NCI-H2227 treated with DMSO at 0.1 percent for 48 hours (cell line): ENCODE measurements at places on chromosomes 13 and 19.

- DNase-seq = no peak
Observed at GRCh38 chr19:33612928-33613619, 8.7 kb upstream of the CHST8 start.

DNA sequence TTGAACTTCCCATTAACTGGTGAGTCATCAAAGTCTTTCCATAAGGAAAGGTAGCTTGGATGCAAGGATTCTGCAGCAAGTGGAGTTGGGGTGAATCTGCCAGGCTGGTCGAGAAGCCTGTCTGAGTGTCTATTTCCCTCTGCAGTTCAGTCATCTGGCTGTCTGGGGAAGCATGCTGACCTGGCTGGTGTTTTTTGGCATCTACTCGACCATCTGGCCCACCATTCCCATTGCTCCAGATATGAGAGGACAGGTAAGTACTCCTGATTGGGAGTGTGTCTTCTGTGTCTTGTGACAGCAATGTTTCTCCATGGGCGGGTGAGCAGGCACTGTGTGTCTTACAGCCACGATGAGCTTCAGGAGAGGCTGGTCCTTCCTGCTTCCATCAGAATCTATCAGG lies 189.7 kb downstream of the SHISA2 start:
- DNase-seq = no peak

GRCh38 chr13:23268441-23268840 lies 87.7 kb downstream of the SGCG start:
- no peak for DNase-seq

DNA sequence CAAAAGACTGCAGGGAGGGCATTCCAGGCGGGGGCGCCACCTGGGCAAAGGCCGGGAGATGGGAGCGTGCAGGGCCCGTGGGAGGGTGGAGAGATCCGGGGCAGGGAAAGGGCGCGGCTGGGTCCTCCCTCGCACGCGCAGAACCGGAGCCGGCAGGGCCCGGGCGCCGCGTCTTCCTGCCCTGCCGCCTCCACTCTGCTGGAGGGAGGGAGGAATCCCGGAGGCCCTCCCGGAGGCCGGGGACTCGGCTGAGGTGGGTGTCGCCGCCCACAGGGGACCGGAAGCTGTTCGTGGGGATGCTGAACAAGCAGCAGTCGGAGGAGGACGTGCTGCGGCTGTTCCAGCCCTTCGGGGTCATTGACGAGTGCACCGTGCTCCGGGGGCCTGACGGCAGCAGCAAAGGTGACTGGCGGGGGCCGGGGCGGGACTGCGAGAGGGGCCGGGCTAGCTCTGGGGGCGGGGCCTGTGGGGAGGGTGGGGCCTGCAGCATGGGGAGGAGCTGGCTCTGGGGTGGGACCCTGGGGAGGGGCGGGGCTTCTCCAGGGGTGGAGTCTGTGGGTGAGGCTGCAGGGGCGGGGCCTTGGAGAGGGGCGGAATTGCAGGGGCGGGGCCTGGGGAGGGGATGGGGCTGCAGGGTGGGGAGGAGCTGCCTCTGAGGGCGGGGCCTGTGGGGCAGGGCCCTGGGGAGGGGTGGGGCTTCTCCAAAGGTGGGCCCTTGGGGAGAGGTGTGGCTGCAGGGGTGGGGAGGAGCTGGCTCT lies 51.3 kb downstream of the CELF5 start:
- DNase-seq = peak; percentile 72

DNA sequence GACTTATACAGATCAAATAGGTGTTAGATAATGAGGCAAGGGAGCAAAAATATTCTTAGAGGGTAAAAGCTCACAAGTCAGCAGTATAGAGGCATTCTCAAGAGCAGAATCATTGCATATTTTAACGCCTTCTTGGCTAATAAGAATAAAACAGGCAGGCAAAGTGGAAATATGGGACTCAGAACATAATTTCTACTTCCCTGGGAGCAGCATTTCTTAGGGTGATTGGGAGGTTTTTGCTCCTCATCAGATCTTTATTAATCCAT lies 39.6 kb downstream of the LHFPL6 start:
- no peak for DNase-seq

- DNase-seq = no peak
Observed at GRCh38 chr13:24745861-24746617, 17.9 kb upstream of the RNF17 start.

- no peak for DNase-seq
Observed at GRCh38 chr13:40408602-40409001, 257.8 kb downstream of the FOXO1 start.

DNA sequence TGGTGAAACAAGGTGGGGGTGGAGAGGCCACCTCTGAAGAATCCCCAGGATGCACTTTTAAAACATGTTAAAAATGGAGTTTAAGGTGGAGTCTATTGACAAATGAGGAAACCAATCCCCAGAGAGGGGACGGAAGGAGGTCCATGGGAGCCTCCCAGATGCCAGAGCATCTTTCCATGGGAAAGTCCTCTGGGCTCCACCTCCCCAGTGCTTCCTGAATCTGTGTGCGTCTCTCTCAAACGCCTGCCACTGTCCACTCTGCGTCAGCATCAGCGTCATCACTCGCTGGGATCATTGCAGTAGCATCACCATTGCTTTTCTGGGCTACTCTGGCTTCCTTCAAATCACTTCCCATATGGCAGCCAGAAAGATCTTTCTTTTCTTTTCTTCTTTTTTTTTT lies 6.2 kb downstream of the GPR4 start:
- no peak for DNase-seq

GRCh38 chr19:56765137-56765536 lies 75.4 kb downstream of the PEG3 start:
- DNase-seq = peak; percentile 96

- DNase-seq = no peak
Observed at GRCh38 chr13:98954313-98954712, 23.6 kb downstream of the DOCK9 start.

GRCh38 chr19:39100500-39101166 lies 16.5 kb downstream of the ACP7 start:
- DNase-seq = no peak

- no peak for DNase-seq
Observed at GRCh38 chr19:13840305-13841085, 36.4 kb upstream of the NANOS3 start.

DNA sequence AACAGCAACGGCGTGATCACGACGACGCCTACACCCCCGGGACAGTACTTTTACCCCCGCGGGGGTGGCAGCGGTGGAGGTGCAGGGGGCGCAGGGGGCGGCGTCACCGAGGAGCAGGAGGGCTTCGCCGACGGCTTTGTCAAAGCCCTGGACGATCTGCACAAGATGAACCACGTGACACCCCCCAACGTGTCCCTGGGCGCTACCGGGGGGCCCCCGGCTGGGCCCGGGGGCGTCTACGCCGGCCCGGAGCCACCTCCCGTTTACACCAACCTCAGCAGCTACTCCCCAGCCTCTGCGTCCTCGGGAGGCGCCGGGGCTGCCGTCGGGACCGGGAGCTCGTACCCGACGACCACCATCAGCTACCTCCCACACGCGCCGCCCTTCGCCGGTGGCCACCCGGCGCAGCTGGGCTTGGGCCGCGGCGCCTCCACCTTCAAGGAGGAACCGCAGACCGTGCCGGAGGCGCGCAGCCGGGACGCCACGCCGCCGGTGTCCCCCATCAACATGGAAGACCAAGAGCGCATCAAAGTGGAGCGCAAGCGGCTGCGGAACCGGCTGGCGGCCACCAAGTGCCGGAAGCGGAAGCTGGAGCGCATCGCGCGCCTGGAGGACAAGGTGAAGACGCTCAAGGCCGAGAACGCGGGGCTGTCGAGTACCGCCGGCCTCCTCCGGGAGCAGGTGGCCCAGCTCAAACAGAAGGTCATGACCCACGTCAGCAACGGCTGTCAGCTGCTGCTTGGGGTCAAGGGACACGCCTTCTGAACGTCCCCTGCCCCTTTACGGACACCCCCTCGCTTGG lies 966 bp downstream of the JUNB start:
- no peak for DNase-seq
